NCI-H1048 (cell line): ENCODE measurements at places on chromosomes 5 and 9.

DNA sequence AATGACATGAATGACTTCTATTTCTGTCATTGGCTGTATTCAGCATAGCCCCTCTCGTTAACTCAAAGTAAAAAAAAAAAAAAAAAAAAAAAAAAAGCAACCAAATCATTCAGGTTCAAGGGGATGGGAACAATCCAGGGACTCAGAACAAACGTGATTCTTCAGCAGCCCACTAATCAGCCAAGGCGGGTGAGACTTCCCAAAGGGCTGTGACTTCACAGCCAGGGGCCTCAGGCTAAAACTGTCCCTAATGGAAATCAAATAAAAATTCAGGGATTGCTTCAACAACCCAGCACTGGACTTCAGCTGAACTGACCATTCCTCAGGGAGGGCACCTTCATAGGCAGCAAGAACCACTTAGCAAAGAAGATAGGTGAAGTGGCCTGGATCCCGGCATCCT is 86.2 kb upstream of the FAM169A start:
- DNase-seq = no peak

DNA sequence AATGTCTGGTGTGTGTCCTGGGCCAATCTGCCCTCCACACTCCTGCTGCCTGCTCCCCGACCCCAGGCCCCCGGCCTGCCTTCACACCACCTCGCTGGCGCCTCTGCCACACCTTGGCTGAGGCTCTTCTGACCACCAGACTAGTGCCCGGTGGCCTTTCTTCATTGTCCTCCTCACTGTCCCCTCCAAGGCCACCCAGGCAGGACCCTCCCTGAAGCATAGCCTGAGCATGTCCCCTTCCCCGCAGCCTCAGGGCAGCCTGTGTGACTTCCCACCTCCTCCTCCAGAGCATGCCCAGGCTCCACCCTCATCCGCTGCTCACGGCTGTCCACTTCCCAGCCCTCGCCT is 154.6 kb downstream of the OLFM1 start:
- DNase-seq = no peak

DNA sequence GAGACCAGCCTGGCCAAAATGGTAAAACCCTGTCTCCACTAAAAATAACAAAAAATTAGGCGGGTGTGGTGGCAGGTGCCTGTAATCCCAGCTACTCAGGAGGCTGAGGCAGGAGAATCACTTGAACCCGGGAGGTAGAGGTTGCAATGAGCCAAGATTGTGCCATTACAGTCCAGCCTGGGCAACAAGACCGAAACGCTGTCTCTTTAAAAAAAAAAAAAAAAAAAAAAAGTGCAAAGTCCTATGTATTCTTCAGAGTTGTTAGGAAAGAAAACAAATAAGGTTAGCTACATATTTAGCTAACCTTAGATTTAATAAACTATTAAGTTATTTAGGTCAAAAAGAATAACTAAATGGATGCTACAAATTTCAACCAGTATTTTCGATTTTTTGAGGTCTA is 11.5 kb downstream of the ATG12 start:
- DNase-seq = no peak

DNA sequence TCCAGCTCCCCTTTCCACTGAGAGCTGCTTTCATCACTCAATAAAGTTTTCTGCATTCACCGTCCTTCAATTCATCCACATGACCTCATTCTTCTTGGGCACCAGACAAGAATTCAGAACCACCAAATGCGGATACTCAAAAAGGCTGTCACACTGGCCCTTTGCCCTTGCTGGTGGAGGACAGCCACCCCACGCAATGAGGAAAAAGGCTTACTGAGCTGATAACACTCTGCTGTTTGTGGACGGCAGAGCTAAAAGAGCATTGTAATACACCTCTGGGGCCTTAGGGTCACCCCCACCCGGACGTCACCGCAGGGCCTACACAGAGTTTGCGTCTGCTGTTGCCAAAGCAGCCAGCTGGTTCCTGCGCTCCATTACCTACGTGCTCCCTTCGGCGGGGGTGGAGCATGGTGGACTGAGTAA is 51.2 kb upstream of the ZNF608 start:
- DNase-seq = no peak

GRCh38 chr5:58394339-58394738 is 65.5 kb downstream of the PLK2 start:
- no peak for DNase-seq

DNA sequence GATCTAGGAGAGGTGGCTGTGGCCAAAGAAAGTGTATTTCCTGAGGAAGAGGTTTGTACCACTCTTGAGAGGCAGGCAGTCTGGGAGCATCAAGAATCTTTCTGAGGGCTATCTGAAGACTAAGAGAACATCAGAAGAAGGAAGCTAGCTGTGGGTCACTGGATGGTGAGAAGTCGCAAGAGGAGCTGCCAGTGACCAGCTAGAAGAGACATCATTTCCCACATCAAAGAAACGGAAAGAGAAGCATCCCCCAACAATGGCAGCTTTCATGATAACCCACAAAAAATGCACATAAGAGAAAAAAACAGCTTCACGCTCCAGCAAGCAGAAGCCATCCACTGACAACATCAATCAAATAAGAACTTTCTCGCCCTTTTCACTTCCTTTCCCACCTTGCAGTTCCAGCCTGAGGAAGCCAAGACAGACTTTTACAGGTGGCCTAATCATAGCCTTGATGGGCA is 25.0 kb upstream of the CEP78 start:
- no peak for DNase-seq

DNA sequence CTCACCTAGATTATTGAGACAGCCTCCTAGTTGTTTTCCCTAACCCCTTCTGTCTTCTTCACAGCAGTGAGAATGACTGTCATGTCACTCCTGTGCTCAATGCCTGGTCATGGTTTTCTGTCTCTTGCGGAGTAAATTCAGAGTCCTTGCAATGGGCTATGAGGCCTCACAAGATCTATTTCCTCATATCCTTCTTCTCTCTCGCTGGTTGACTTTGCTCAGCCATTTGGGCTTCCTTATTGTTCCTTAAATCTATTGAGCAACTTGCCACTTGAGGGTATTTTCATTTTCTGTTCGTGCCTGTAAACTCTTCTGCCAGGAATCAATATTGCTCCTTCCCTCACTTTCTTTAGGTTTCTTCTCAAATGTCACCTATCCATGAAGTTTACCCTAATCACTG is 9.0 kb downstream of the PPP3R2 start:
- no peak for DNase-seq

DNA sequence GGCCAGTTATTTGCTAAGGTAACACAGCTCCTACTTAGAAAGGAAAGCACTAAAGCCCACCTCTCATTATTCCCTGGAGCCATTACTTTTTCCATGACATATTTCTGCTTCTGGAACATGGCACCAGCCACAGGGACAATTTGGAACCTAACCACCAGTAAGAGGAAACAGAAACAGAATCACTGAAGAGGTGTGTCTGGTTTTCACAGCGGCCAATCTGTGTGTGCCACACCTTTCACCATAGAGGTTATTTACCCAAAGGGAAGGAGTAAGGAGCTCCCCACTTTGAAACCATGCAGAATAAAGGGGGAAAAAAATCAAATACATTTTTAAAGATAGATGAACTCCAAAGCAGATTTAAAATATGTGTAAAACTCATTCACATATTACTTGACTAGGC is 21.1 kb downstream of the PRUNE2 start:
- DNase-seq = no peak

- DNase-seq = no peak
These were observed 978 bp upstream of the BRD3OS start for GRCh38 chr9:134024214-134024792.

DNA sequence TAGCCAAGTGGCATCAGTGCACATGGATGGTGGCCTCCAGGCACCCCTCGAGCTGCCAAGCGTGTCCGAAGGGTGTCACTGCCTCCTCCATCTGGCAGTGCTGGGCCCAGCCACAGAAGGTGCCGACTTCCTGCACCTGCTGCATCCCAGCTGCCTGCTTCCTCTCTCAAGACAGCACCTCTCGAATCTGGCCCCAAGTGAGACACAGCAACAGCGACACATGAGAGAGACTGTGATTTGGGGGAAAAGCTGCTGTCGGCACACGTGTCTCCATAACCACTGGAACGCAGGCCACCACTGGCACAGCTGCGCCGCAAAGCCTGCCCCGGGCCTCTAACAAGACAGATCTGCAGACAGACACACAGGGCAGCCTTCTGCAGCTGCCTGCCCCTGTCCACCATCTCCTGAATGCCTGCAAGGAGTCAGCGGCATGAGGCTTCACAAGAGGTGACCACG is 8.8 kb downstream of the CLPTM1L start:
- DNase-seq = no peak

DNA sequence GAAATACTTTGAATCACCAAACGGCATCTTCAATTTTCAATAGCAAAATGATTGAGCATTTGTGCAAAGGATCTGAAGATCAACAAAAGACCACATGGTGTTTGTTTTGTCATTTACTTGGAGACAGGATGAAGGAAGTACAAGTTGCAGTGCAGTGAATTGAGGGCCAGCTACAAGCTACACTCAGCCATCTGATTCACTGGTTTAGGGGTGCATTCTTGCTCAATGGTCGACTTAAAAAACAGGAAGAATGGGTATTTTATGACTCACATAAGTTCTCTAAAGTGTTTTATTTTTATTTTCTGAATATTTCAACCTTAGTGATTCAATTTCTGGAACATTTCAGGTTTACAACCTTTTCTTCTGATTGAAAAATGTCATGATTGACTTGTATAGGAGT is 412.1 kb upstream of the ADAMTSL1 start:
- no peak for DNase-seq

DNA sequence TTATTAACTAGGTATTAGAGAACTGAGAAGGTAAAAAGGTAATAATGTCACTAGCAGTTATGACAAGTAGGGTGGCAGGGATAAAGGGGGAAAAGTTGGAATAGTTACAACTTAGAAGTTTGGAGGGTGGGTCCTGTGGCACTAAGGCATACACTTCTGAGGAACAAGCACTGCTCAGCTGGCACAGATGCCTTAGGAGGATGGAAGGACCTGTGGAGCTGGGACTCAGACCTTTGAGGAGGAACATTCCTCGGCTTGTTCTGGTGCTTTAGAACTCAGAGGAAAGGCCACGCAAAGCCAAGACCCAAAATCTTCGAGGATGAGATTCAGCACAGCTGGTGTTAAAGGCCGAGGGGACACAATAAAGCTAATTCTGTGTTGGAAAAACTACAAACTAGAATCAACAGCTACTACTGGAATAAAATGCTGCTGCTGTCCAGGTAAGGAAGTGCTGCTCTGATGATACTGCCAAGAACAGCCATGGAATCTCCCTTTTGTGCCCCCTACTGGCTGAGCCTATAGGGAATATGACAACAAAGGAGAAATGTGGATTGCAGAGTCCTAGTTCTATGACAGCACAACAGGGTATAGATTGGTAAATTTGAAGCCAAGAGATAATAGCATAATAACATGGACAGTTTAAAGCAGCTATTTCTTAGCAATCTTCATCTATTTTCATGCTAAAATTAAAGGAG is 126.7 kb downstream of the SLC25A46 start:
- DNase-seq = peak; percentile 3

GRCh38 chr9:13915131-13915530 is 398.8 kb downstream of the NFIB start:
- DNase-seq = no peak

DNA sequence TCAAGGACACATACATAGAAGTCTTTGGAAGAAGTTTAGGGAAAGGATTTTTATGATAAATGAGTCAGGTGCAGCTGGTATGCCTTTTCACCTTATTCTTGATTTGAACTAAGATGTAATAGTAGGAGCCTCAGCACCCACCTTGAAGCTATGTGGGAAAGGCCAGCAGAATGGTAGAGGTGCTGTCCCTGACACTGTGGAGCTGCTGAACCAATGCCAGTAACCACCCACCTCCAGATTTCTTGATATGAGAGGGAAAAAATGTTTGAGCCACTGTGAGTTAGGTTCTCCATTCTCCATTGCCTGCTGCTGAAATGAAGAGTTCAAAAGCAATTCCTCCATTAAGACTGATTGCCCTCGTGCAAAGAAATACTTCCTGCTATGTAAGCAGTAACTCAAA is 12.2 kb upstream of the HMGCR start:
- DNase-seq = no peak

- no peak for DNase-seq
These were observed 26.2 kb upstream of the SMU1 start for GRCh38 chr9:33102551-33103210.

DNA sequence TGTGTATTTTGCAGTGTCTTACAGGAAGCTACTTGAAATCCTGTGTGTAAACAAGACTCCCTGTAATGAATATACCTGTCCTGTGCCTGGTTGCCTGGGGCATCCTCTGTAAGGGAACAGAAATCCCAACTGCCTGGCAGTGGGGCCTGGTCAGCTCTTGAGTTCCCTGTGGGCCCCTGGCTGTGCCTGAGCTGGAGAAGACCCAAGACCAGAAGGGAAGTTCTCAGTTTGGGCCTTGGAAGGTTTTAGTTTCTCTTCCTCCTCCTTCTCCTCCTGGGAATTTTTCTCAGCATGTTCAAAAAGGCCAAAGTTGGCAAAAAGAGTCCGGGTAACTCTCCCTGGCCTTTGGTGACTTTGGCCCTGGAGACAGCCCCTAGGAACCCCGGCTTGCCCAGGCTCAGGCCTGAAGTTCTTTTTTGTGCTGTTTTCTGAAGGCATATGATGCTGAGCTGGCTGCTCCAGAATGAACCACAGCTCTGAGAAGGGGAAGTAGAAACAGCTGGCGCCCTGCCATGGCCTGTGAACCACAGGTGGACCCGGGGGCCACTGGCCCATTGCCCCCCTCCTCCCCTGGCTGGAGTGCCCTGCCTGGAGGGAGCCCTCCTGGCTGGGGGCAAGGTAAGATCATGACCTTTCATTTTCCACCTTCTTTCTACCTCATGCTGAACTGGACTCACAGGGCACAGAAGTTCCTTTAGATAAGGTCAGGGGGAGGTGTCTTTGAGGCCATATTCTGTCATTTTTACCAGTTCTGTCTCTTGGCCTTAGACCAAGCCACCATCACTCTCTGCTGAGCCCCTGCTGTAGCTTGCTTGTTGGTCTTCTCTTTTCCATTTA is 5.8 kb downstream of the TMEM268 start:
- DNase-seq = no peak

- DNase-seq = no peak
These were observed 4.7 kb upstream of the PLPP7 start for GRCh38 chr9:131284856-131285255.

DNA sequence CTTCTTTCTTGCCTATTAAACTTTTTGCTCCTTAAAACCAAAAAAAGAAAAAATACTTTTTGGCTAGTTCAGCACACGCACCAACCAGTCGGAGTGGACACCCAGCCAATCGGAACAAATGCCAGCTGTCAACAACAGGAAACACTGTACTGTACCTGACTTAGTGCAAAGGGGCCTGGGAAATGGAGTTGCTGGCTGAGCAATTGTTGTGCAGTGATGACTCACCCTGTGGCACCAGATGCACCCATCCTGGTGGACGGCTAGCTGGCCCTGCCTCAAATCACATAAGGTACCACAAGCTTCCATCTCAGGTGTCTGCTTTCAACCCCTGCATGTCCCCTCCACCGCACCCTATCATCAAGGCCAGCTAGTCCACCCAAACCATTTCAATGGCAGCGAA is 20.9 kb downstream of the FOXE1 start:
- no peak for DNase-seq

GRCh38 chr5:15073453-15073852 is 201.9 kb upstream of the ANKH start:
- DNase-seq = no peak

- no peak for DNase-seq
These were observed 33.5 kb downstream of the SPATA31D1 start for GRCh38 chr9:82022121-82022520.
